ENCODE measurements at places on chromosomes 12 and 14. TPM values are rescaled to one million over a fixed set of nuclear protein-coding genes. Genes with fewer than 3 reads are reported as not detected.
A peak's percentile ranks its signal among the peaks of the same experiment; 100 is the strongest.

DNA sequence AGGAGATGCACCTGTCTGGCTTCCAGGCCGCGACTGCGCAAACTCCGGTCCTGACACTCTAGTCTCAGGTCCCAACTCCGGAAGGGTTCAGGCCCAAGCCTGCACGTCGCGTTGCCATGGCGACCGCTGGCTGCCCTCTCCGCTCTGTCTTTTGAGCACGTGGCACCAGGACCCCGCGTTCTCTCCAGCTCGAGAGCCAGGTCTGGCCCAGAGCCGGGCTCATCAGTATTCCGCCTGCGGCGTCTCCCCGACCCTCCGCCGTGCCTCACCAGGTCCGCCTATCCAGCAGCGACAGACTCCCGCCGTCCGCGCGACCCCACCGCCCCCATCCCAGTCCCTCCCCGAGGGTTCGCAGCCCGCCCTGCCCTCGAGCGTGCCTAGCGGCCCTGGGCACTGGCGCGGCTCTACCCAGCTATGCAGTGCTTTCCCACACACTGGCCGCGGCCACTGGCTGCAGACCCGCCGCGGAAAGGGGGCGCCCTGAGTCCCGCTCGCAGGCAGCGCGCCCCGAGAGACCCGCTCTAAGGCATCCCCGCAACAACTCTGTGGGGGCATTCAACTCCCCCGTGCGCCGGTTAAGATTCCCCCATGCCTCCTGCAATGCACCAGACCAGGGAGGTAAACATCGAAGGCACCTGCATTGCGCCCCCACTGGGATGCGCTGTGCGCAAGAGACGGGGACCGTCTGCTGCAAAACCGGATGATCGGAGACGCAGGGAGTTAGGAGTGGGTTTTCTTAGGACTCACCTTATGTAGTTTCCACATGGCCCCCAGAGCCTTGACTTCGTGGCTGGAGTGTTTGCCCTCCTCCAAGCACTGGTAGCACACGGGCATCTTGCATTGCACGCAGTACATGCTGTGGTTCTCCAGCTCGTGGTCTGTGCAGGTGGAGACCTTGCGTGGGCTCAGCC, 1.3 kb downstream of the TRIM9 start:
- H3K27me3 ChIP-seq, result peaks cover 9% of the 10 kb centered on the region
- H3K4me3 ChIP-seq, result peak overlapping the region; percentile 44
- H3K27ac ChIP-seq, result no peak overlapping the region
- peaks cover 14% of the 10 kb centered on the region for H3K4me1 ChIP-seq

DNA sequence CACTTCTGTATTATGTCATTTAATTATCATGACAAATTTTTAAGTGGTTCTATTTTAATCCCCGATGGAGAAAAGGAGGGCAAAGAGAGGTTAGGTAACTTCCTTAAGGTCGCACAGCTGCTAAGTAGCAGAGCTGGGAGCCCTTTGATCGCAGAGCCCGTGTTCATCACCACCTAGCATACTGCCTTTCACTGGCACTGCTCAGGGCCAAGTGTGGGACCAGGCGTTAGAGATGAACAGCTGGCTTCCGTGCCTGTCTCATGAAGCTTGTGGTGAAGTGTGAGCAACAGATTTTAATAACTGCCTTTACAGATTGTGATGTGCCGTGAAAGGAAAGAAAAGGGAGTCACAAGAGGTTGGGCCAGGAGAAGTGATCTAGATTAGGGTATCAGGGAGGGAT, 273.6 kb downstream of the AKAP6 start:
- no peaks in the 10 kb centered on the region for H3K4me1 ChIP-seq
- no peak overlapping the region for H3K4me3 ChIP-seq
- no peak overlapping the region for H3K27ac ChIP-seq
- no peaks in the 10 kb centered on the region for H3K27me3 ChIP-seq

GRCh38 chr12:51270067-51270950, at the start of gene SMAGP:
Gene SMAGP, minus strand, starts transcription at chr12:51270415. Its CDS starts 1,137 bp downstream, at chr12:51269278.
- H3K27ac ChIP-seq, result peak within 1 kb of the TSS; percentile 93
- H3K4me1 ChIP-seq, result no peaks in the 10 kb centered on the region
- H3K27me3 ChIP-seq, result peaks cover 5% of the 10 kb centered on the region
- peak; percentile 88 for DNase-seq
- H3K36me3 ChIP-seq, result no peaks in the 10 kb centered on the region

DNA sequence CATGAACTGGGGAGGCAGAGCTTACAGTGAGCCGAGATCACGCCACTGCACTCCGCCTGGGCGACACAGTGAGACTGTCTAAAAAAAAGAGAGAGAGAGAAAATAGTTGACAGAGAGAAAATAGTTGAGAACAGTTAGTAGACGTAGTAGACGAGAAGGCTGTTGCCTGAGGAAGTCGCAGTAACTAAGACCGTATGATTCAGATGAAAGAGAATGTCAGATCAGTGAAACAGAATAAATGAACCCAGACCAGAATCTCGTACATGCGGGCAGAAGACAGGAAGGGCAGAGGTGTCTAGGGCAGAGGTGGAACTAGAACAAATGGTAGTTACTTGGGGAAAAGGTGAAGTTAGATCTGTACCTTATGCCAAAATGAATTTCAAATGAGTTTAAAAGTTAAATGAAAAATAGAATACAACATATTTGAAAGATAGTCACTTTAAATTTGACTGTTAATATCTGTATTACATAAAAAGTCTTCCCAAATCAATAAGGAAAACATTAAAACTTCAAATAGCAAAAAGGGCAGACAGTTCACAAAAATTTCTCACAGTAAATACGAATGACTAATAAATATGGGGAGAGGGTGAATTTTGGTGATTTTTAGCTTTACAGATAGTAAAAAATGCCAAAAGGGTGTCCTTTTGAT, 17.7 kb downstream of the MDM2 start:
- H3K27ac ChIP-seq, result no peak overlapping the region
- DNase-seq, result no peak
- peaks cover 12% of the 10 kb centered on the region for H3K36me3 ChIP-seq
- H3K27me3 ChIP-seq, result no peaks in the 10 kb centered on the region

Gene NGB
- 0.09 TPM for polyA plus RNA-seq

Gene ANO2
- 0.31 TPM for polyA plus RNA-seq

- no peaks in the 10 kb centered on the region for H3K27me3 ChIP-seq
- H3K27ac ChIP-seq, result peak overlapping the region; percentile 88
- H3K4me1 ChIP-seq, result peaks cover 12% of the 10 kb centered on the region
- peaks cover 10% of the 10 kb centered on the region for H3K36me3 ChIP-seq
- DNase-seq, result peak; percentile 88
- peak overlapping the region; percentile 5 for H3K4me3 ChIP-seq
These were observed 5.0 kb downstream of the CCND2 start for GRCh38 chr12:4278329-4279197.

DNA sequence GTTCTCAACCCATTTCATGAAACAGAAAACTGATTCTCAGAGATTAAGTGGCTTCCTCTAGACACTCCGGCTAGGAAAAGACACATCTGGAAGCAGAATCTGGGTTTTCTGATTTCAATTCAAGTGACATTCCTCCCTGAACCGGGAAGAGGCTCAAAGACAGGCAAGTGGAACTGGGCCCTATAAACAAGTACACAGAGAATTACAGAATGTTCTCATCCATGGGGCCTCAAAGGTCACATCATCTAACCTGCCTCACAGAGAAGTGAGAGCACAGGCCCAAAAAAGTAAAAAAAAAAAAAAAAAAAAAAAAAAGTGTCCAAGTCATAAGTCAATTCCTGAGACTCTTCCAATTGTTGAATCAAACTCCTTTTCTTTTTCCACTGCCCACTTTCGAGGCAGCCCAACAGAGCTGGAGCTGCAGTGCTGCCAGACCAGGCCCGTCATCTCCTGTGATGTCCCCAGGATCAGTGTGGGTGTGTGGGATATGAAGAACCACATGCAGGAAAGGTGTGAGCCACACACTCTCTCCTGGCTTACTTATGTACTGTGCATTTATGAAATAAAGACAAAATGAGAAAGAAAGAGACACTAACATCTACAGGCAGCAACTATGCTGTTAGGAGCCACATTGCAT, 2.8 kb upstream of the KRT1 start:
- no peak overlapping the region for H3K27ac ChIP-seq
- no peaks in the 10 kb centered on the region for H3K36me3 ChIP-seq
- no peaks in the 10 kb centered on the region for H3K4me1 ChIP-seq

GRCh38 chr14:97713023-97713422, 915.8 kb downstream of the VRK1 start:
- DNase-seq, result no peak
- no peak overlapping the region for H3K4me3 ChIP-seq
- no peaks in the 10 kb centered on the region for H3K36me3 ChIP-seq
- H3K27ac ChIP-seq, result no peak overlapping the region
- H3K4me1 ChIP-seq, result no peaks in the 10 kb centered on the region

- H3K27me3 ChIP-seq, result no peaks in the 10 kb centered on the region
- peak; percentile 56 for DNase-seq
- H3K4me1 ChIP-seq, result peaks cover 20% of the 10 kb centered on the region
- H3K36me3 ChIP-seq, result peaks cover 51% of the 10 kb centered on the region
- no peak overlapping the region for H3K4me3 ChIP-seq
- no peak overlapping the region for H3K27ac ChIP-seq
These were observed 26.8 kb downstream of the DGLUCY start for GRCh38 chr14:91140672-91141071.

Gene RNU4-1
- not detected for polyA plus RNA-seq

Gene ENDOU
- 2.1 TPM for polyA plus RNA-seq

DNA sequence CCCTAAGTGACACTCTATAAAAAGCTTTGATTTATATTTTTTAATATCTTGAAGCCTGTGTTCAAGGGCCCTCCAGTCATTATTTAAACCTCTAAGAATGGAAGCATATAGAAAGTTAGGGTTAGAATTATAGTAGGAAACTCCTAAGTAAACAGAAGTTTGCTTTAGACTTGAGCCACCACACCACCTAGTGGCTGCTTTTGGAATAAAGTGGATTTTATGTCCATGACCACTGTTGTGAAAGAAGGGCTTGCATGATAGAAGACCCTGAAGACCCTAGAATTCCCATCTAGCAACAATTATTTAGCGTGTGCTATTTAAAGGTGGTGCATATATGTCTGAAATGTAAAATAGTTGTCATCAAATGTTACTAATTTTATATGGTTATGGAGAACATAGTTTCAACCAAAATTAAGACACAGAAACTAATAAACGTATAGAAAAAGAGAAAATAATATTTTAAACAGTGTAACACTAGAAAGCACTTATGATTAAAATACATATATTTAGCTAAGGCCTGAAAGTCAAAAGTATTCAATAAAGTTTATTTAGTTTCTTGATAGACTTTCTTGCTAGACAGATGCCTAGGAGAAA, 21.3 kb downstream of the LRRIQ1 start:
- H3K27me3 ChIP-seq, result no peaks in the 10 kb centered on the region
- H3K4me1 ChIP-seq, result no peaks in the 10 kb centered on the region

DNA sequence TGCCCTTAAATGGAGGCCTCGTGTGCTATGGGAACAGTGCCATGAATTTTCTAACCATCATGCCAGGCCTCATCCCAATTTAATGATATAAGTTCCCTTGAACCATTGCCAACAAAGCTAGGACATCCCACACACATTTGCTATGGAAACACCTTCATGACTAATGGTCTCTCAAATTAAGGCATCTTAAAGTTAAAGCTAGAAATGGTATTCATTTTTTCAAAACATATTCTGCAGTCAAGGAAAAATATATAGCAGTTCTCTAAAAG, 117.3 kb downstream of the BTG1 start:
- no peak overlapping the region for H3K4me3 ChIP-seq
- no peaks in the 10 kb centered on the region for H3K36me3 ChIP-seq
- no peak for DNase-seq
- peaks cover 3% of the 10 kb centered on the region for H3K4me1 ChIP-seq
- no peaks in the 10 kb centered on the region for H3K27me3 ChIP-seq
- no peak overlapping the region for H3K27ac ChIP-seq

DNA sequence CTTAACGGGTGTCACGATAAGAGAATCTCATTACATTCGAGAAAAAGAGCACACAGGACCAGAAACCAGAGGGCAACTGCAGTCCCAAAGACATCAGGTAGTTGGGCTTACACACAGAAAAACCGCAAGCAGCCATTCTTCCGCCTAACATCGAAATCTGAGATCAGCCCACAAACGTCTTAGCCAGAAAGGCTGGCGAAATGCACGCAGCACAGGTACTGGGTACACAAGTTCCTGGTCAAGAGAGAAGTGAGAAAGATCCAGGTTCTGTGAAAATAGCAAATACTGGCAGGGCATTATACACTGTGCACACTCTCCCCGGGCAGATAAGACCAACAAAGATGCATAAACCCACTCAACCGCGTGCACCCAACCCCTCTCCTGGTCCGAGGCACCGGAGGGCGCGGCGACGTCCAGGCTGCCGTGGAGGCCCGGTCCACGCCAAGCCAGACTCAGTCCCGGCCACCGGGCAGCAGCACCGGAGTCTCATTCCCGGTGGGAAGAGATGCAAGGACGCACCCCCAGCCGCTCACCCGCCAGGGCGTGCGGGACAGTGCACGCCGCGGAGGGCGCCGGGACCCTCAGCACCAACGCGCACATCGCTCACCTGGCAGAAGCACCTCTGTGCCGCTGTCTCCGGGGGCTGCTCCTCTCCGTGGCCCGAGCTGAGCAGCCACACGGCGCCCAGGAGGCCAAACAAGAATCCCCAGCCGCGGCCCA, 437 bp downstream of the ERO1A start:
- peak; percentile 66 for DNase-seq
- peaks cover 3% of the 10 kb centered on the region for H3K4me1 ChIP-seq
- peak overlapping the region; percentile 100 for H3K27ac ChIP-seq
- peak overlapping the region; percentile 77 for H3K4me3 ChIP-seq
- H3K27me3 ChIP-seq, result no peaks in the 10 kb centered on the region
- no peaks in the 10 kb centered on the region for H3K36me3 ChIP-seq

DNA sequence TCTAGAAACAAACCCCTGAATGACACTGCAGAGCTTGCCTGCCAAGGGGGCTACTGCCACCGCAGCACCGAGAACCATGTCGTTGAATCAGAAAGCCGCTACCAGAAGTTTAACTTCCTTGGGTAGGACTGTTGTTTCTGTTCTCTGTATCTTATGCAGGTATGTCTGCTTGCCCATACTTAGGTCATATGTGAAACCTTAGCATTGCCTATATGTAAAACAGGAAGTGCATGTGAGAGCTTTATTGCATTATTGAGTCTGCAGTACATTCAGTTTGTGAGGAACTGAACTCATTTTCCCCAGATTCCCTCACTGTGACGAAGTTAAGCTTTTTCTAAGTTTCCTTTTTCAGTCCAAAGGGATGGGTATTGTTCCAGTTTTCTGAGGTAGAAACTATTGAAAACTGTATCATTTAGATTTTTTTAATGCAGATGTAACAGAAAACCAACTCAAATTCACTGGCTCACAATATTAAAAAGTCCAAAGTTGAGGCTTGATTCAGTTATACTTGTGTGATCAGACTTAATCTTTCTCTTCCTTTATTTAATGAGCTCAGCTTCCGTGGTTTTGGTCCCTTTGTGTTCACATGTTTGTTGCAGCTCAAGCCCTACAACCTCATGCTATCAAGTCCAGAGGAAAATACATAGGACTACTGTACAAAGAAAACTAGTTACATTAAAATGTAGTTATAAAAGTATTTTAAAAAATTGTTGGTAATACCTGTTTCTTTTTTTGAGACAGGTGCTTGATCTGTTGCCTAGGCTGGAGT, 6.9 kb downstream of the FBXO34 start:
- no peak overlapping the region for H3K27ac ChIP-seq
- peaks cover 19% of the 10 kb centered on the region for H3K4me1 ChIP-seq
- H3K36me3 ChIP-seq, result no peaks in the 10 kb centered on the region
- no peak overlapping the region for H3K4me3 ChIP-seq

Gene MYL2
- 1.9 TPM for polyA plus RNA-seq

Gene SLC6A13
- 0.24 TPM for polyA plus RNA-seq

GRCh38 chr14:103973354-103973753, 31.0 kb upstream of the RD3L start:
- H3K27ac ChIP-seq, result no peak overlapping the region
- H3K4me1 ChIP-seq, result no peaks in the 10 kb centered on the region
- peaks cover 2% of the 10 kb centered on the region for H3K27me3 ChIP-seq
- H3K4me3 ChIP-seq, result no peak overlapping the region

GRCh38 chr14:36514278-36515104, 5.5 kb downstream of the NKX2-1 start:
- peaks cover 31% of the 10 kb centered on the region for H3K27me3 ChIP-seq
- H3K4me3 ChIP-seq, result no peak overlapping the region
- DNase-seq, result no peak
- no peaks in the 10 kb centered on the region for H3K4me1 ChIP-seq

Gene TRPV4
- 0.39 TPM for polyA plus RNA-seq

Gene FIGNL2
- 0.41 TPM for polyA plus RNA-seq

All from small intestine (tissue), 16 donors.